ENCODE measurements at places on chromosomes 1 and 21.

DNA sequence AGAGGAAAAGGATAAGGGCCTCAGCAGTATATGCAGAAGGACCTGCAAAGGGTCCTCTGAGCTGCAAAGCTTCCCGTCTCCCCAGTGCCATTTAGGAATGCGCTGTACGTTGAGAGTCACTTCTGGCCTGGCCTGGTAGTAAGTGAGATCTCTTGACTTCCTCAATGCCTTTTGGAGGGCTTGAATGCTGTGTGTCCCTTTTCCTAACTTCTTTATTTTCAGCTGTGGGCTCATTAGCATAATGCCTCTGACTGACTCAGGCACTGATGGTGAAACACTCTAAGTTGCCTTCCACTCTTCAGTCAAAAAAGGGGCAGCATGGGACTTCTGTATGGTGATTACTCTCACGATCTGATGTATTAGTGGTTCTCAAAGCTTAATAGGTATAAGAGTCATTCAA lies 49.9 kb downstream of the XCL1 start:
- no peak overlapping the region for H3K27ac ChIP-seq

GRCh38 chr1:201251851-201252430 lies 31.4 kb upstream of the PKP1 start:
- no peak overlapping the region for H3K4me3 ChIP-seq
- no peak overlapping the region for H3K27ac ChIP-seq

DNA sequence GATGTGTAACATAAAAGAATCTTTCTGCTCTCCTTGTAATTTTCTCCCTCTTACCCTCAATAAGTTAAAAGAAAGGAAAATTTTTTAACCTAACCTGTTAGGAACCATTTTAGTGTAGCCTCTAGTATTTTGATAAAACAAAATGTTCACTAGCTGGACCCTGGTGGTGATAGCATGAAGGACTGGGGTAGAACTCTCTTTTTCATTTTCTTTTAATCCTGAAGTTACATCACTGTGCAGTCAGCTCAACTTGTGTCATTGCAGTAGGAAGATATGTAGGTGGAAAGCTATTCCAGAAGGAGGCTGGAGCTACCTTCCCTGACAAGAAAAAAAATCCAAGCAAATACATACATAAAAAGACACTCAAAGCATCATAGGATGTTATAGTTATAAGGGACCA lies 39.3 kb downstream of the NFIA start:
- no peak overlapping the region for H3K4me3 ChIP-seq
- H3K4me1 ChIP-seq: no peaks in the 10 kb centered on the region

- DNase-seq: no peak
- H3K36me3 ChIP-seq: no peaks in the 10 kb centered on the region
- no peaks in the 10 kb centered on the region for H3K4me1 ChIP-seq
- no peak overlapping the region for H3K4me3 ChIP-seq
- H3K27me3 ChIP-seq: no peaks in the 10 kb centered on the region
These were observed 75.0 kb downstream of the RWDD3 start for GRCh38 chr1:95309031-95309471.

- no peaks in the 10 kb centered on the region for H3K27me3 ChIP-seq
- no peak overlapping the region for H3K27ac ChIP-seq
- DNase-seq: no peak
These were observed 177.7 kb downstream of the URB2 start for GRCh38 chr1:229803626-229804217.

- no peak for DNase-seq
- H3K27ac ChIP-seq: no peak overlapping the region
- H3K4me3 ChIP-seq: no peak overlapping the region
- no peaks in the 10 kb centered on the region for H3K36me3 ChIP-seq
These were observed 22.6 kb downstream of the KRTAP21-3 start for GRCh38 chr21:30695956-30696355.

DNA sequence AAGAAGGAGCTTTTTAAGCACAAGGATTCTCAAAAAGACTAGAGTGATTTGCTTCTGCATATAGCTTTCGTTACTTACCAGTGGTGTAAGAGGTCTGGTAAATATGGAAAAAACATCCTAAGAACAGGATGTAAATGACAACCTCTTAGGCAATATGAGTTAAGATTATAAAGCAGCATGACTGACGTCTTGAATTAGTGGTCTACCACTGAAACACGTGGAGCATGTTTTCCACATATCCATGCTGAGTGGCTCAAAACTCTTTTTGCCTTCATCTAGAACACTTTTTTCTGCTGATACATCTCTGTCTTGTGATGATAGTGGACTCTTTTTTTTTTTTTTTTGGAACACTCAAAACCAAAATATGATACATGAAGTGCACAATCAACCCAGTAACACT lies 44.6 kb downstream of the RCAN1 start:
- no peak overlapping the region for H3K27ac ChIP-seq
- no peak overlapping the region for H3K4me3 ChIP-seq
- no peaks in the 10 kb centered on the region for H3K4me1 ChIP-seq

Measured in T-helper 2 cell treated with Interferon-gamma antibody and Interleukin-4, amounts not matched to agents 5 μg/mL and 100 μg/mL, for 36 hours (primary cell).